ENCODE measurements at places on chromosomes 16 and 17.

DNA sequence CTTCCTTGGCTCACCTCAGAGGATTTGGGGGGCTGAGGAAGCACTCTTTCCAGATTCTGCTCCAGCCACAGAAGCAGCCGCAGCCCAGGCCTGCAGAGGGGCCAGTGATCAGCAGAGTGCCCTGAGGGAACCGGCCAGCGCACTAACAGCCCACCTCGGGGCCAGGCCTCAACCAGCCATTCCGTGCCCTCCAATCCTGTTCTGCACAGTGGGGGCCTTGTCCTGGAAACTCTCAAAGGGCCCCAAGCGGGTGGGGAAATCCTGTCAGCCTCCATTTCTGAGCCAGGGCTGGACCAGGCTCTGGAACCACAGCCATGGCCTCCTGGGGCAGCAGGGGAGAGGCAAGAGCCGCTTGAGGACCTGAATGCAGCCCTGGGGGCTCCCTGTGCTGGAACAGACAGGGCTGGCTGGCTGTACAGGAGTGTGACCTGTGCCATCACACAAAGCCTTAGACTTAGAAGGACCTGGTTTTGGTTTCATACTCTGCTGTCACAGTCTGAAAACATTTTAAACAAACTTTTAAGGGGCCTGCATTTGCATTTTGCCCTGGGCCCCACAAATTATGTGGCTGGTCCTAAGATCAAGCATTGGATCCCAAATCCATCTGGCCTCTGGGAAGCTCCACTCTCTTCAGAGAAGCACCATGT, 10.0 kb downstream of the CNGB1 start:
- no peak for DNase-seq

DNA sequence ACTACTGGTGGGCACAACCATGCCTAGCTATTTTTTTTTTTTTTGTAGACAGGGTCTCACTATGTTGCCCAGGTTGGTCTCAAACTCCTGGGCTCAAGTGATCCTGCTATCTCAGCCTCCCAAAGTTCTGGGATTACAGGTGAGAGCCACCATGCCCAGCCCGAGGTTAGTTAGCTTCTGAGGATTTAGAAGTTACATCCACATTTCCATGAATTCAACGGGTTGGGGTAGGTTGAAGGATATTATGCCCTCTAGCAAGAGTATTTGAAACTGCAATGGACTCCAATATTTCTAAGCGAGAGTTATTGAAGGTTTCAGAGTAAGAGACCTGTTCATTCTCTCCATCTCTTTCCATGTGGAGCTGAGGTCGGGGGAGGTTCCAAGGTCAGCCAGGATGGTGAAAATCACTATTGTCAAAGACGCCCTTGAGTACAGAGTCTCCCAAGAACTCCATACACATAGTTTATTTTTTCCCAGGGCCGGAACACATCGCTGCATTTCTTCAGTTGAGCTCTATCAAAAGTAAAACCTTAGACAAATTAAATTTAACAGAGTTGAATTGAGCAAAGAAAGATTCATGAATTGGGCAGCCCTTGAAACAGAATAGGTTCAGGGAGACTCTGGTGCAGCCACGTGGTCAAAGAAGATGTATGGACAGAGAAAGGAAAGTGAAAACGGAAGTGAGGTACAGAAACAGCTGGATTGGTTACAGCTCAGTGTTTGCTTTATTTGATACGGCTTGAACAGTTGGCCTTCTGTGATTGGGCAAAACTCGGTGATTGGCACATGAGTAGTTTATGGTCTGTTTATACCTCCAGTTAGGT, 19.0 kb upstream of the ITPRIPL2 start:
- no peak for DNase-seq

- no peak for DNase-seq
Measured at GRCh38 chr17:40553694-40554534, 11.4 kb downstream of the CCR7 start.

DNA sequence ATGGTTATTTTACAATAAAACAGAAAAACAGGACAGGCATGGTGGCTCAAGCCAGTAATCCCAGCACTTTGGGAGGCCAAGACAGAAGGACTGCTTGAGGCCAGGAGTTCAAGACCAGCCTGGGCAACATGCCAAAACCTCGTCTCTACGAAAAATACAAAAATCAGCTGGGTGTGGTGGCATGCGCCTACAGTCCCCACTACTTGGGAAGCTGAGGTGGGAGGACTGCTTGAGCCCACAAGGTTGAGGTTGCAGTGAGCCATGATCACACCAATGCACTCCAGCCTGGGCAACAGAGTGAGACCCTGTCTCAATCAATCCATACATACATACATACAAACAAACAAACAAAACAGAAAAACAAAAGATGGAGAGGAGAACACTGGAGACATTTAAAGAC, 45.6 kb downstream of the USP31 start:
- no peak for DNase-seq
